ENCODE measurements at places on chromosomes 1 and 21.

GRCh38 chr1:113244112-113244820, 146.0 kb upstream of the MAGI3 start:
- DNase-seq = no peak

DNA sequence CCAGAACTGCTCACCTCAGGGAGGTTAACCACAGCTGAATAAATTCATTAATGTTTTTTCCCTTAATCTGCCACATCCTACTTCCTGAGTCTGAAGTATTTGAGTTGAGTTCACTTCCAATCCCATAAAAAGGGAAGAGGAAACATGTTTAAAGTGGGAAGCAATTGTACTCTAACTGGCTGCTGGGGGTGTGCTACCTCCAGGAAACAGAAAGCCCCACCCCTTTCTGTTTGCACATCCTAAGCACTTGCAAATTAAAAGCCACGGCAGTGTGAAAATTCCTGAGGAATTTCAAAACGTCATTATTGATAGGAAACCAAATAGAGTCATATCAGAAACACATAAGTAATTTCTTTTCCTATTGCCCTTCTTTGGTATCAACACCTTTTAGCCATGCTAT, 307.0 kb upstream of the NR5A2 start:
- no peak for DNase-seq

GRCh38 chr1:12153181-12153785, 13.5 kb upstream of the TNFRSF1B start:
- no peak for DNase-seq

DNA sequence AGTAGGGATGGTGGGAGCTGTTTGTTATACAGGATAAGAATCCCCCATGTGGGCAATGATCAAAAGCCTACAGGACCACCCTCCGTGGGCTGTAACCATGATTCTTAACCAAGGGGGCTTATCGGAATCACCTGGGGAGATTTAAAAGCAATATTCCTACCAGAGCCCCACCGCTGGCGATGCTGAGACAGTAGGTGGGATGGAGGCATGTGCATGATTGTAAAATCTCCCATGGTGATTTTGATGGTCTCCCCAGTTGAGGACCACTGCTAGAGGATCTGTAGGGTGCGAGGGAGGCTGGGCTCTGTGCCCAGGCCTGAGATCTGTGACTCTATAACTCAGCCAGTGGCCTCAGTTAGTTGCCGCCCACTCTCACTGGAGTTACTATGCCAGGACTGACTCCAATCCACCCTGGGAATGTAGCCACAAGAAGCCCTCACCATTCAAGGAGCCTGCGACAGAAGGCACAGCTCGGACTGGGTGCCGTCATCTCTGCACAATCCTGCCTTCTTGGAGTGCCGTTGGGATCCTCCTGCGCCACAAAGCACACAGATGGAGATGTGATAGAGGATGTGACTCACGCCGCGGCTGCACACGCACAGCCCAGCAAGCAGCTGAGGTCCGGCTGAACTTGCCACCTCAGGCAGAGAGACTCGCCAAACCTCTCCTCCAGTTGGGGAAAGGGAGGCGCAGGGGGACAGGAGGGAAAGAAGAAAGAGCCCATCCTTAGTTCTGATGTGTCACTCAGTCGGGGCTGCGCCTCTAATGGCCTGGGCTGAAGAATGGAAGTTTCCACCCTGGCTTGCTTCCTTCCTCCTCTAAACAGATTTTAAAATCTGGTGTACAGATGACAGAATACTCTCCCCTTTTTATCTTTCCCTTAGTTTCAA, 26.5 kb downstream of the AKNAD1 start:
- DNase-seq = no peak

DNA sequence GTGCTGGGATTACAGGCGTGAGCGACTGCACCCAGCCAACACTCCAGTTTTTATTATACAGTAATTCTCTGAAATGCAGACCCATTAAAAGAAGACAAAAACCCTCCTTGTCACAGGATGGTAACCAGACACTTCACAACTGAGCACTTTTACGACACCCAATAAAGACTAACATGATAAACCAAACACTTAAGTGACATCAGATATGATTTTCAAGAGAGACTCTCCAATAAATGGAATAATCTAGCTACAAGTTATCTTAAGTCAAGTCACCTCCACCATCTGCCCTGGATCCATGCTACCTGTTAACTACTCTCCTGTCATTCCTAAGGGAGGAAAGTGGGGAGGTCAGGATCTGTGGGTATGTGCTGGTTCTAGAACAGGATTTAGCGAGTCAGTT, 5.6 kb downstream of the GNG12 start:
- DNase-seq = peak; percentile 29

GRCh38 chr1:58763214-58763613, 20.6 kb downstream of the JUN start:
- DNase-seq = no peak

GRCh38 chr1:116767782-116768382, 13.7 kb downstream of the CD2 start:
- no peak for DNase-seq

- DNase-seq = no peak
Observed at GRCh38 chr1:166069390-166069789, 97.4 kb downstream of the FAM78B start.

GRCh38 chr1:36349241-36349671, 25.8 kb upstream of the EVA1B start:
- no peak for DNase-seq

DNA sequence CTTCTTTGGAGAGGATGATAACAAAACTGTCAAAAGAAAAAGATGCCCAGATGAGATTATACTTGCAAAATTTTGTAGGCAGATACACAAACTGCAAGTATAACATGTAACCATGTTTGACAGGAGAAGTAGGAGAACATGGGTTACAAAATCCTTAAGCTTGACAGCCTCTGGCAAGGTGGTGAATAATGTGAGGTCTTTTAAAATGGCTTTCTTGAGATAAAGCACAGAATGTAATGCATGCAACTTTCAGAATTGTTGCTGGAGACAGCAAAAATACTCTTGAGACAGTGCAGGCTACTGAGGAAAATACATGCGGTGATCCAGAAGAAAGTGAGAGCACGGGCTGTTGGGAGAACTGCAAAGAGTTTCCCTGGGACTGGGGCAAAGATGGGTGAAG, 24.7 kb downstream of the DNAJC6 start:
- no peak for DNase-seq

GRCh38 chr1:17405898-17406759, 33.3 kb downstream of the RCC2 start:
- no peak for DNase-seq

DNA sequence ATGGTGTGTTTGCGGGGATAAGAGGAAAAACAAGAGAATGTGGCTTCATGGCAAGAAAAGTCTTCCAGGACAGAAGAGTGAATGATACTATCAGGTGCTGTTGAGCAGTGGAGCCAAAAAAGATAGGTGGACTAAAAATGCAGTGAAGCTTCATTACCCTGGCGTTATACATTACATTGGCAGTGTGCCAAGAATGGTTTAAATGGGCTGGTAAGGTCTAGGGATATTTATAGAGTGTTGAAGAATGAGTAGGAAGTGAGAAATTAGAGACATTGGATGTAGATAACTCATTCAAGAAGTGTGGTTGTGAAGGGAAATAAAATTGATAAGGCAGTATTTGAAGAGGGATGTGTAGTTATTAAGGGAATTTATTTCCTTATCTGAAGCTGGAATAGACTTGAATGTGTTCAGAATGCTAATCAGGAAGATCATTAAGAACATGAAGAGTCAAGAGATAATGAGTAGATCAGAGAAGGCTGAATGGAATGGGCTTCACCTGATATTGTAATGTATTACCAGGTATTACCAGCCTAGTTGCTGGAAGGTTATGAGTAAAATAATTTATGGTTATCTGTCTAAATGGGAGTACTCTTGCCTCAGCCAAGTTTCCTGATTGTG, 72.7 kb downstream of the MAST2 start:
- DNase-seq = peak; percentile 33

- no peak for DNase-seq
Observed at GRCh38 chr1:234962340-234962989, 166.2 kb downstream of the TOMM20 start.

- peak; percentile 9 for DNase-seq
Observed at GRCh38 chr1:202235856-202236837, 42.5 kb downstream of the LGR6 start.

GRCh38 chr1:212700223-212700891, 717 bp upstream of the BATF3 start:
- no peak for DNase-seq

DNA sequence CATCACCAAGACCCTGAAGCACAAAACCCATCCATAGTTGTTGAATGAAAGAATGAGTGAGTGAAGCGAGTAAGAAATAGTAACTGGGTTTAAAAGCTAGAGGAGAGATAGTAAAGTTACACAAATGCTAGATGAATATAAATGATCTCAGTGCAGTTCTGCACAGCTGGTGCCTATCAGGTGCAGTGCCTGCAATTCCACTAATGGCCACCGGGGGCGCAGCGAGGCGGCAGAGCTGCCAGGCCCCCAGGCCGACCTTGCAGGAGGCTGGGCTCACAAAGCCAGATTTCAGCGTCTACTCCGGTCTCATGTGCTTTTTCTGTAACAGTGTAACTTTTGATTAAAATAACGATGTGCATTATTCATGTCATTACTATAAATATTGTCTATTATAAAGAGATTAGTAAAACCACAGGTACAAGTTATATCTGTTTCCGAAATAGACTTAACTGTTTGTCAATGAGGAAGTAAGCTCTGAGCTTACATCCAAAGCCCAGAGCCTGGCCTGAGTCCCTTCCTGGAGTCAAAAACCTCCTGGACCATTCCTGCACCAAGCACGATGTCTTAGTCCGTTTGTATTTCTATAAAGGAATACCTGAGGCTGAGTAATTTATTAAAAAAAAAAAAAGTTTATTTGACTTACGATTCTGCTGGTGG, 477.6 kb downstream of the NPHP4 start:
- peak; percentile 76 for DNase-seq

- no peak for DNase-seq
Observed at GRCh38 chr1:16204634-16205333, 7.7 kb downstream of the ARHGEF19 start.

- no peak for DNase-seq
Observed at GRCh38 chr1:66925944-66926343, 1.2 kb downstream of the MIER1 start.

DNA sequence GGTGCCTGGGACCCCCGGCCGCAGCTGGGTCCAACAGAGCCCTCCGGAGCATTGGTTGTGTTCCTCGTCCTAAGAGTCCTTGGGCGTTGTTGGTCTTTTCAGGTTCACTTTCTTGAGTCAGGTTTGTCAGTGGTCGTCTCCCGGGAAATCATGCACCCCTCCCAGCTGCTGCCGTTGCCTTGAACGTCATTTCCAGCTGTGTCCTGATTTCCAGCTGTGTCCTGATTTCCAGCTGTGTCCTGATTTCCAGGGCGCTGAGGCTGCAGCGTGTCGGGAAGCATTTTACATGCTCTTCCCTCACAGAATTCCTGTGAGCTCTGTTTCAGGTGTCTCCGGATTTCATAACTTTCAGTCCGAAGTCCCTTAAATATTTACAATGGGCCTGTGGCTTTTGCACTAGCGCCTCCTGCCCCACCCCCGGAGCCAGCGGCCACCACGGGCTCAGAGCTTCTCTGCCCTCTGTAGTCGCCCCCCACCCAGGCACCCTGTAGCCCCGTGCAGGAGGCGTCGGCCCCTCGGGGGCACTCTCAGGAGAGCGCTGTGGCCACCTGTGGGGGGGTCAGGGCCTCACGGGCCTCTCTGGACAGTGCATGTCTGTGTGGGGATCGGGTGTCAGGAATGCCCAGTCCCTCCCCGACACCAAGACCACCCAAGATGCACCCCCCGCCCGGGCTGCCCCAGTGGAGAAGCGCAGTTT, 66.7 kb downstream of the COL18A1 start:
- DNase-seq = no peak

DNA sequence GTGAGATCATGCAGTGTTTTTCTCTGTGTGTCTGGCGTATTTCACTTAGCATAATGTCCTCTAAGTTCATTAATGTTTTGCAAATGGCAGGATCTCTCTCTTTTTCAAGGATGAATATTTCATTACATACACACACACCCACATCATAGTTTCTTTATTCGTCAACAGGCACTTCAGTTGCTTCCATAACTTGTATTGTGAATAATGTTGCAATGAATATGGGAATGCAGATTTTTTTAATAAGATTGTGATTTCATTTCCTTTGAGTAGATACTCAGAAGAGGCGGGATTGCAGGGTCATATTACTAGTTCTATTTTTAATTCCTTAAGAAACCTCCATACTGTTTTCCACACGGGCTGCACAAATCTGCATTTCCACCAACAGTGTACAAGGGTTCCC, 134.0 kb downstream of the CLEC20A start:
- DNase-seq = no peak

- no peak for DNase-seq
Observed at GRCh38 chr1:239819096-239819495, 272.6 kb upstream of the FMN2 start.

GRCh38 chr1:154117642-154118041, 37.2 kb downstream of the NUP210L start:
- DNase-seq = no peak

GRCh38 chr1:221751226-221751887, 9.5 kb upstream of the DUSP10 start:
- DNase-seq = no peak

DNA sequence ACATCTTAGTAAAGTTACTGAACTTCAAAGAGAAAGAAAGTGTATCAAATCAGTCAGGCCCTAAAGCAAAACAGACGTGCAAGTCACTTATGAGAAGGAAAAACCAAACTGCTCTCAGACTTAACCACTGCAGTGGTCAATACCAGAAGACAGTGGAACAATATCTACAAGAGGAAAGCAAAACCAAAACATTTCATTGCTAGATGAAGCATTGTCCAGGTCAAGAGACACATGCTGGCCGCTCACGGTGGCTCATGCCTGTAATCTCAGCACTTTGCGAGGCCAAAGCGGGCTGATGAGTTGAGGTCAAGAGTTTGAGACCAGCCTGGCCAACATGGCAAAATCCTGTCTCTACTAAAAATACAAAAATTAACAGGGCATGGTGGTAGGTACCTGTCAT, 82.0 kb upstream of the MROH9 start:
- DNase-seq = no peak

- DNase-seq = no peak
Observed at GRCh38 chr1:26743426-26744059, 44.2 kb upstream of the PIGV start.

- no peak for DNase-seq
Observed at GRCh38 chr1:205088341-205088740, 4.1 kb upstream of the TMEM81 start.

Data from NCI-H2029 treated with DMSO at 0.1 percent for 48 hours (cell line).